Foreskin keratinocyte (primary cell): ENCODE measurements at places on chromosomes 16 and 17.
A peak's percentile ranks its signal among the peaks of the same experiment; 100 is the strongest.

GRCh38 chr16:75627851-75628250, 4.8 kb upstream of the ADAT1 start:
- no peak for DNase-seq

DNA sequence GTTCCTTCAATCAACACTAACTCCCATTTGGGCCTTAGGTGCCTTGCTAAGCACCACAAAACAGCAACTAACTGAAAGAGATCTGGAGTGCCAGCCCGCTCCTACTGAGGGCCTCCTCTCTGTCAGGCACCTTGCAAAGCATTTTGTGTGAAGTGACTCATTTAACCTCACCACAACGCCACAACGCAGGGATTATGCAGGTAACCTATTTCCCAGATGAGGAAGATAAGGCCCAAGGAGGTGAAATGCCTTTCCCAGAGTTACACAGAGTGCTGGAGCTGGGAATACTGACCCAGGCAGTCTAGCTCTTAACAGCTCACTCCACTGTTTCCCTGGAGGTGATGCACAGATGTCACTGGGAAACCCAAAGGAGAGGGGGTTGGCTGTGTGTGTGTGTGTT, 32.8 kb downstream of the DRC3 start:
- DNase-seq = no peak

- DNase-seq = peak; percentile 84
These were observed 27.8 kb downstream of the BAHCC1 start for GRCh38 chr17:81422776-81423697.

GRCh38 chr16:49280105-49280741, 1.4 kb downstream of the CBLN1 start:
- no peak for DNase-seq

DNA sequence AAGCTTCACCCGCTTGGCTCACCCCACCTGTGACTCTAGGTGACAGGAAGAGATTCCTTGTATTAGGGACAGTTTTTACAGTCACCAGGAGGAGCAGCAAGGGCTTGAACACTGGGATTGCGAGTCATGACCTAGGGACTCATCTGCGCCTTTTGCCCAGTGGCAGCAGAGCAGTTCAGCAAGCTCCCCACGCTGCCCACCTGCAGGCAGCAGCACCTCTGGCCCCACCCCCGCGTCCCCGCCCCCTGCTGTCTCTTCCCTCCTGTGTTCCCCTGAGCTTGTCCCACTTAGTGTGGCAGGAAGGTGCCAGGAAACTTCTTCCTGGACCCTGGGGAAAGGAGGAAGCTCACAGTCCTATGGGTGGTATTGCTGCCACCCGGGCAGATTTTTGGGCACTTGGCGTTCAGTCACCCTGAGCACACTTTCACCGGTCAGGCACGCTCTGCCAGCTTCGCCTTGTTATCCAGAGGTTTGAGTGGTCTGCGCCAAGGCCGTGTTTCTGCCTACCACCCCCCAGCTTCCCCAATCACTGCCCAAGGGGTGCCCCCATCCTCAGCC, 8.7 kb downstream of the MMP15 start:
- no peak for DNase-seq

DNA sequence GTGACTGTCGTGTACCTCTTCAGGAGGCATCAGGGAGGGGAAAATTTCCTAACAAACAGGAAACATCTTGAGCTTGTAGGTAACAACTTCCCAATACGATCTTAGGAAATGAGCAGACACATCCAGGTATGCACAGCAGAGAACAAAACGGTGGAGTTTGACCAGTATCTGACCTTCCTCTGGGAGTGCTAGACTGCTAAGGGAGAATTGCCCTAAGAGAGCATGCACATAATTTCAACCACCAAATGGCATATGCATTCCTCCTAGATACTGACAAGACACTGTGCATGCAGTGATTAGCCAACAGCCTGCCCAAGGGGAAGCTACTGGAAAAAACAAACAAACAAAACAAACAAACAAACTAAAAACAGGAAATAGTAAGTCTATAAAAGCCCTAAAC, 120.6 kb upstream of the RBBP6 start:
- no peak for DNase-seq

DNA sequence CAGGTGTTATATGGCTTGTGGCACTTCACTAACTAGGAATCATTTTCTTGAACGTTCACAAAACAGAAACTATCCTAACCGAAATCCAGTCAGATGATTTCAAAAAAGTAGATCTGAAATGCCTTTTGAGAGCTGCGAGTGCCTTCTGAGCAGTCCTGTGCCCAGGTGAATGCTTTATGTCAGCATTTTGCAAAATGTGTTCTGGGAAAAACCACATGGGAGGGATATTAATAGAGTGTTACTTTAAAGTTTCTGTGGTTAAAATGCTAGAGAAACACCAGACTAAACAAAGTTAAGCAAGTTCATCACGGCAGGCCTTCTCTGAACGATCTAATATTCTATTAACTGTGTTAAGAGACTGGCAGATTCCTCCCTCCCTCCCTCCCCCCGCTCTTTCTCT, 15.8 kb upstream of the RGS9 start:
- no peak for DNase-seq

DNA sequence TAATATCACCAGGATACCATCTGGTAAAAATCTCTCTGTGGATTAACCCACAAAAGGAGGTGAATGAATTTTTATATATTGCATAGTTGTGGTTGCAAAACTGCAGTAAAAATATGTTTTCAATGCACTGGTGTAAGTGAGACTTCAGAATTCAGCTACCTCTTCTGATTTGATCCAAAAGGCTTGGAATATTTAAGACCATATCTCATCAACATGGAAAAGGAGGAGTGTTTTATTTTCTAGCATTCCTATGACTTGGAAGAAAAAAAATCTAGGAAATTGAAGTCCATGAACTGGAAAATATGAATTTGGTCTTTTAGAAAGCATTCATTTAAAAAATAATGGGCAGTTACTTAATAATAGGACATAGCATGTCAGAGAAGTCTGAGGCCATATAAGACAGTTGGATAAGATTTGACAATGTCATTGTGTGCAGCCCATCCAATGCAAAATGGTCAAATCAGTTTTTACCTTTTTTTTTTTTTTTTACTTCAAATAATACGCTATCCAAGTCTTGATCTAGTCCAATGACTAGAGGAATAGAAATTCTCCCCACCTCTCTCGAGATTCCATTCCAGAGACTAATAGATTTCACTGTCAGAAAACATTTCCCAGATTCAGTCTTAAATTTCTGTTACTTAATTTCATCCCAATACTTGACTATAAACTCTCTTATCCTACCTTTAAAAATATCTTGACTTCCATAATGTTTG, 364.9 kb upstream of the PMFBP1 start:
- no peak for DNase-seq
